Activated CD4-positive, alpha-beta T cell treated with anti-CD3 and anti-CD28 coated beads for 1 hour (primary cell): ENCODE measurements at places on chromosomes 16 and 17.

- DNase-seq: no peak
These were observed 279.6 kb downstream of the HS3ST3B1 start for GRCh38 chr17:14580499-14580898.

DNA sequence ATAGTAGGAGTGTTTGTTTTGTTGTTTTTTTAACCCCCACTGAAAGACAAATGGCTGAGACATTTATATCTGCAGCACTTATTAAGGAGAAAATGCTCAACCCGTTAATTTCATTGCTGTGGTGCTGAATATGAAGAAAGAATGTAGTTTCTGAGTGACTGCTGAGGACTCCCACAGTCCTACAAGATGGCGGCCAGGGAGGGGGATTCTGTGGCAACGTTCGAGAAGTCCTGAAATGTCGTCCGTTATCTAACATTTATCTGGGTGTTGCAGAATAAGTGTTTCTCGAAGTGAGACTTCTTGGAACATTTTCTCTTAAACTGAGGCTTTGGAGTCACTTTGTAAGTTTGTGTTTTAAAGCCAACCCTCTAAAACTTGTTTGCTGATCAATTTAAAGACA is 530.4 kb downstream of the XYLT1 start:
- no peak for DNase-seq

GRCh38 chr17:36850790-36851189 is 86.5 kb upstream of the LHX1 start:
- DNase-seq: no peak

- DNase-seq: no peak
These were observed 200.5 kb upstream of the NLRP1 start for GRCh38 chr17:5784791-5785190.

- DNase-seq: no peak
These were observed 35.5 kb downstream of the PIPOX start for GRCh38 chr17:29078183-29079045.

GRCh38 chr17:80063830-80064585 is 27.6 kb downstream of the CCDC40 start:
- no peak for DNase-seq

- DNase-seq: no peak
These were observed 20.6 kb upstream of the SLC35G3 start for GRCh38 chr17:35214631-35215273.

DNA sequence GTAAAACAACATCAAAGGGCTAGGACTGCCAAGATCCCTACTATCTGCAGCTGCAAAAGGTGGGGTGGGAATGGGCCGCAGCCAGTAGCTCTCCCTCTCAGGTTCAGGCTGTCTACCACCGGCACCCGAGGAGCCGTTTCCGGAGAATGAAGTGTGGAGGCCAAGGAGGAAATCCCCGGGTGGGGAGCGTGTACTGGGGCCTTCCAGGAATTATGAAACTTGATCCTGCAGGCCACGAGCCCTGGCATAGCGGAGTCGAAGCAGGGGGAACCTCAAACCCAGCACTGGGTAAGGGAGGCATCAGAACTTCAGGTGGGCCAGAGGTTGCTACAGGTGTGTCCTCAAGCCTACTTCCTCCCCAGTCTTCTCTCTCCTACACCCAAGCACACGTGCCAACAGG is 5.1 kb downstream of the INPP5K start:
- DNase-seq: no peak

- DNase-seq: no peak
These were observed at the start of gene HOXB7 for GRCh38 chr17:48610282-48611211. HOXB7 (minus strand) TSS chr17:48611017; CDS start chr17:48610918, 99 bp downstream.

DNA sequence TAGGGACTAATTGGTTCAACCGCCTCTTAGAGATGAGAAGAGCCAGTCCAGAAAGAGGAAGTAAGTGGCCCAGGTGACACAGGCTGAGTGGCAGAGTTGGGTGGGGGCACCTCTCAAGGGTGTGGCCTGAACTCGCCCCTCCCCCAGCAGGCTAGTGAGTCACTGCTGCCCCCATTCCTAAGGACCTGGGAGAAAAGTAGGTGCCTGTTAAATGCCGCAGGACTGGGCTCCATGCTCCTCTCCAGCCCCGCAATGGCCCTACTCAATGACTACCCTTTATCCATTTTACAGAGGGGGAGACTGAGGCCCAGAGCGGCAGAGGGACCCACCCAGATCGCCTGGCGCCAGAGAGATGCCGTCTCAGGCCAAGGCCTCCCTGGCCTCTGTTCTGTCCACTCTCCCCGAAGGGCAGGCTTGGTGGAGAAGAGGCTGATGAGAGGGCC is 8.1 kb downstream of the TMEM235 start:
- DNase-seq: no peak

- no peak for DNase-seq
These were observed 43.0 kb upstream of the TMEM97 start for GRCh38 chr17:28276011-28276410.

DNA sequence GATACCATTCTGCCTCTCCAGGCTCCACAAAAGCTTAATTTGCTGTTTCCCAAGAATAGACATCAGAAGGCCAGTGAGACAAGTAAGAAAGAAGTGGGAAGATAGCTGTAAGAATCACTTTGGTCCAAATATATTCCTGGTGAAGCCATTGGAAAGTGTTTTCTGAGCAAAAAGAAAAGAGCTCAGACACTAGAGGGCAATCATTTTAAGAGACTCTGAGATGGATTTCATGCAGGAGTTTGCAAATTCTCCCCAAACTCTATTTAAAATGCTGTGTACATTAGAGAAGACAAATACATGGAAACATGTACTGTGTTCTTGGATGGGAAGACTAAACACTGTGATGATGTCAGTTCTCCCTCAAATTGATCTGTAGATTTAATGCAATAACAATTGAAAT is 8.0 kb upstream of the SLC6A2 start:
- no peak for DNase-seq

- no peak for DNase-seq
These were observed 724.1 kb upstream of the SOX9 start for GRCh38 chr17:71396711-71397110.

DNA sequence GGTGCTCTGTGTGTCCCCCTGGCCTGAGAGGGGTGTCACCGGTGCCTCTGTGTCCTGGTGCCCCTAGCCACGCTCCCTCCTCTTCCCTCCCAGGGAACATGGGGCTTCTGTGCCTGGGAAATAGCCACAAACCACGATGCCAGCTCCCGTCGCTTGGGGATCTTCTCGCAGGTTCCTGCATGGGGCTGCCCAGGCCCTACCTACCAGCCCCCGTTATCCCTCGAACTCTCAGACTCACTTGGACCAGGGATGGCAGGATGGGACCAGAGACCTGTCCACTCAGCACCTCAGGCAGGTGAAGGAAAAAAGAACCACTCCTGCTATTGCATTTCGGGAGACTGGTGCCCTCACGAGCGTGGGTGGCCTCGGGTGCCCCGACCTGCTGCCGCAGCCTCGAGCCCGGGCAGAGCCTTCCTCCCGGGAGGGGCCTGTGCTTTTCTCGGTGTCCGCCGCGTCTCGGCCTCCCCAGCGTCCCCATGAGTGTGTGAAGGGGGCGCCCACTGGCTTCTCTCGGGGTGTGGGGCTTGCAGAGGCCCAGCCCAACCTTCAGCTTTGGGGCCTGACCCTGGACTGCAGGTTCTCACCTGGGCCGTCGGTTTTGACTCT is 41.0 kb upstream of the GNG13 start:
- no peak for DNase-seq

- no peak for DNase-seq
These were observed 7.3 kb upstream of the IL34 start for GRCh38 chr16:70638814-70639792.

- no peak for DNase-seq
These were observed 5.2 kb upstream of the LIG3 start for GRCh38 chr17:34974794-34975785.

DNA sequence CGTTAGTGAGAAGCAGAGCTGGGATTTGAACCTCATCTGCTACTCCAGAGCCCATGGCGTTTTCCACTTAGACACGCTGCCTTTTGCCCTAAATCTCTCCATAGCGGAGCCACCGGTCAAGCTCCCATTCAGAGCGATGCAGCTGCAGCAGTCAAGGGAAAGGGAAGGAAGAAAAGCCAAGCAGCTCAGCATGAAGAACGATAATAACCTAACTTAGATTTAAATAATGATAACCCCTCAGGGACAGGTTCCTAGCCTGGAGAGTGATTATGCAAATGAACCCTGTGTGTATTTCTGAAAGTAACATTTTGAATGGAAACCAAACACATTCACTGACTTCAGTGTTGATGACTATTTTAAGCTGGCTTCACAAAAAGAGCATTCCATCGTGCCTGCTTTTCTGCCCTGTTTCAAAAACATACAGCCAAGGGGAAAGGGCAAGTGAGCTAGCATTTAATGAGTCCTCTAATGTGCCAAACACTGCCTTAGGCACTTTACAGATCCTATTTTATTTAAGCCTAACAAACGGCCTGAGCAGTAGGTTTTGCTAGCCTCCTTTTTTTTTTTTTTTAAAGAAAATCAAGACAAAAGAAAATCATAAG is 798.3 kb downstream of the CDH8 start:
- DNase-seq: no peak

- no peak for DNase-seq
These were observed 70.4 kb downstream of the USP32 start for GRCh38 chr17:60321336-60322055.

- DNase-seq: no peak
These were observed 128.5 kb downstream of the MRTFB start for GRCh38 chr16:14199624-14200023.

- DNase-seq: no peak
These were observed 158.9 kb upstream of the CIBAR2 start for GRCh38 chr16:85271198-85271597.

DNA sequence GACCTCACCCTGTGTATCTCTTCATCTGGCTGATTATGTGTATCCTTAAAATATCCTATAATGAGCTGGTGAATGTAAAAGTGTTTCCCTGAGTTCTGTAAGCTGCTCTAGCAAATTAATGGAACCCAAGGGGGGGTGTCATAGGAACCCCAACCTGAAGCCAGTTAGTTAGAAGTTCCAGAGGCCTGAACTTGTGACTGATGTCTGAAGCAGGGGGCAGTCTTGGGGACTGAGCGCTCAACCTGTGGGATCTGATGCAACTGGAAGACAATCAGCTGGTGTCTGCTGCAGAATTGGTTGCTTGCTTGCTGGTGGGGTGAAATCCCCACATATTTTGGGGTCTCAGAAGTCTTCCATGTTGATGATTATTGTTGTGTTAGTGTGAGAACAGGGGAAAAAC is 75.7 kb upstream of the NKD1 start:
- no peak for DNase-seq

- no peak for DNase-seq
These were observed 1.5 kb upstream of the SPAG7 start for GRCh38 chr17:4969047-4969550.

DNA sequence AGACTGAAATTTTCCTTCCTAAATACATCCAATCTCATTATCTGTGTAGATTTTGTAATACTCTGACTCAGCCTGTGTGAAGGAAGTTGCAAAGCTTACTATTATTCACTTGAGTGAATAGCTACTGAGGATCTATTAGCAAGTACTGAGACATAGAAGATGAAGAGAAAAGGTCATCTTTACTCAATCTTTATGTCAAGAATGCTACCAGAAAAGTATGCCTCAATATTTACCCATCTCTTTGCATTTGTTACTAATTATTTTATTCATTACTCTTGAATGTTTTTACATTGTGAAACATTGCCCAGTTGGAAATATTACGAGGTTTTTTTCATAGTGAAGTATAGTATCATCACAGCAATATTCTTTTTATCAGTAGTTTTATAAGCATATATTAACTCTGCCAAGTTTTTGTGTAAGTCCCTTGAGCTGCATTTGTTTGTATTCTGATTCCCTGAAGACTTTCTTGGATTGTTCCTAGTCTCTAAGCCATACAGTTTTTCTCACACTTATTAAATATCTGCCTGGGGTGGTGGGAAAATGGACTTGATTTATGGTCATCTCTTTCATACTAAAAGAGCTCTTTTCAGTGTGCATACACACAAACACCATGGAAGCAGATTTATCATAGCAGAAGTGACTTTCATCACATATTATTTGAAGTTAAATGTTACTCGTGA is 110.4 kb downstream of the MRTFB start:
- DNase-seq: no peak

- DNase-seq: no peak
These were observed 3.4 kb upstream of the SEC14L5 start for GRCh38 chr16:4954714-4955113.

DNA sequence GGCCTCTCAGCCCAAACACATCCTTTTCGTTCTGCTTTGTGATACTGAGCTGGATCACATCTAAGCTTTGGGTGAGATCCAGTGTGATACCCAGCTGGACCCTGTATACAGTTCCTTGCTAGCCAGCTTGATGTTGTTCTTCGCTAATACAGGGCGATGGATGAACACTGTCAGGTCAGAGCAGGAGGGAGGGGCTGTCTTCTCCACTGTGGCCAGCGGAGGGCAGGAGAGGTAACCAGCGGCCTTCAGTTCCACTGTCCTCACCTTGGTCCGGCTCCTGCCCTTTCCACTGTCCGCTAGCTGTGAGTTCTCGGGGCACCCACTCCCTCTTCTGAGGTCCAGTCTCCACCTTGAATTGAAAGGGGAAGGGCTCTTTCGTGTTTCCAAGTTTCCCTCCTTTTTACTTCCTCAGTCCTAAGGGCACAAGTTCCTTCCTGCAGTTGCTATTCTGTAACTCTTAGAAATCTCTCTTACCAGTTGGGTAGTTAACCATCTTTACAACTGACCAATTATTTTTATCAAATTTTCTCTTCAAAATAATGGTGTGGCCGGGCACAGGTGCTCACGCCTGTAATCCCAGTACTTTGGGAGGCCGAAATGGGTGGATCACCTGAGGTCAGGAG is 3.0 kb upstream of the ZNF213 start:
- no peak for DNase-seq
